ENCODE measurements at places on chromosomes 4 and X. TPM values are rescaled to one million over a fixed set of nuclear protein-coding genes. Genes with fewer than 3 reads are reported as not detected.
A peak's percentile ranks its signal among the peaks of the same experiment; 100 is the strongest.

The UTP3 gene
- total RNA-seq: 30.1 TPM

The DRP2 gene
- 2.9 TPM for total RNA-seq

DNA sequence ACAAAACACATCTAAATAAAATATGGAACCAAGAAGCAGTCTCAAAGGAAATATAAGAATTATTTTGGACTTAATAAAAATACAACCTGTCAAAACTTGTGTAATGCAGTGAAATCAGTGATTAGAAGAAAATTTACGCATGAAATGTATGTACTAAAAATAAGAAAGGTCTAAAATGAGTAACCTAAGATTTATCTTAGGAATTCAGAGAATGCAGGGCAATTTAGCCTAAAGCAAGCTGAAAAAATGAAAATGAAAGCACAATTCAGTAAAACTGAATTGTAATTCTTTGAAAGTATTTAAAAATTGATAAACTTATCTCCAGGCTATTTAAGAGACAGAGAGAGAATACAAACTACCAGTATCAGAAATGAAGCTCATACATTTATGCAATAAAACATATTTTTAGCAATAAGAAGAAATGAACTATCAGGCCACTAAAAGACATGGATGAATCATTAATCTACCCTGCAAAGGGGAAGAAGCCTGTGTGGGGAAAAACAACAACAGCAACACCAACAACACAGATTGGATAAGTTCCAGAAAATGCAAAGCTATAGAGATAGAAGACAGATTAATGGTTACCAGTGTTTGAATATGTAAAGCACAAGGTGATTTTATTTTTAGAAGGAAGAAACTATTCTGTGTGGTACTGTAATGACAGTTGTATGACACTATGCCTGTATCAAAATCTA lies 442.0 kb upstream of the ADGRL3 start:
- H3K27me3 ChIP-seq: no peaks in the 10 kb centered on the region
- no peak overlapping the region for H3K27ac ChIP-seq
- DNase-seq: no peak
- peaks cover 3% of the 10 kb centered on the region for H3K36me3 ChIP-seq

- no peak overlapping the region for H3K4me3 ChIP-seq
- H3K4me1 ChIP-seq: no peaks in the 10 kb centered on the region
- H3K27me3 ChIP-seq: no peaks in the 10 kb centered on the region
- H3K36me3 ChIP-seq: no peaks in the 10 kb centered on the region
- H3K27ac ChIP-seq: peak overlapping the region; percentile 60
- DNase-seq: no peak
Measured at GRCh38 chrX:109190542-109190941, 291.3 kb downstream of the GUCY2F start.

GRCh38 chrX:37759878-37760418 lies 19.9 kb upstream of the CYBB start:
- DNase-seq: no peak
- no peaks in the 10 kb centered on the region for H3K4me1 ChIP-seq
- no peaks in the 10 kb centered on the region for H3K27me3 ChIP-seq
- H3K27ac ChIP-seq: no peak overlapping the region
- H3K4me3 ChIP-seq: no peak overlapping the region
- H3K36me3 ChIP-seq: no peaks in the 10 kb centered on the region

DNA sequence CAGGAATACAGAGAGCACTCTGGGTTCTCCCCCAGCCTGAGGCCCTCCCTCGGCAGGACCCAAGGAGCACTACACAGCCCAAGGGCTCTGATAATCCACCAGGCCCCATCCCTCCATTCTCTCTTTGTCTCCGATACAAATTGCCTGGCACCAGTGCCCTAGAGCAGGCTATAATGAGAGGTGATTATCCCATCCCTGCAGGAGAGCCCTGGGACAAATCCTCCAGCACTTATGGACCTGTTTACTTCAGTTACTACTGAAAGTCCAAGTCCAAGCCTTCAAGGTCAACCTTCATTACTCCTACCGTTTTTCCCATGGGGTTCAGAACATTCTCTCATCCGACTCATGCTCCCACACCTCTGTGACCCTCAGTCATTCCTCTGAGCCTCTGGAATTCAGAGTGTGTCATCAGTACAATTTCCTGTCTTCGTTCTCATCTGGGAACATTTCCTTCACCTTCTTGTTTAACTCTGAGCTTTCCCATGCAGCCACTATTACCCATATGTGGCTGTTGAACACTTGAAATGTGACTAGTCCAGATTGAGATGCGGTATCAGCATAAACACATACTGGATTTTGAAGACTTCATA lies 299.0 kb downstream of the RAPGEF2 start:
- H3K36me3 ChIP-seq: no peaks in the 10 kb centered on the region
- H3K4me1 ChIP-seq: peaks cover 27% of the 10 kb centered on the region
- DNase-seq: no peak
- no peak overlapping the region for H3K4me3 ChIP-seq
- H3K27ac ChIP-seq: no peak overlapping the region

GRCh38 chr4:159355466-159355865 lies 252.6 kb downstream of the RAPGEF2 start:
- no peaks in the 10 kb centered on the region for H3K27me3 ChIP-seq
- DNase-seq: no peak
- H3K4me3 ChIP-seq: no peak overlapping the region
- peaks cover 32% of the 10 kb centered on the region for H3K36me3 ChIP-seq

GRCh38 chr4:150495550-150495949 lies 86.4 kb upstream of the MAB21L2 start:
- H3K4me1 ChIP-seq: no peaks in the 10 kb centered on the region
- no peaks in the 10 kb centered on the region for H3K27me3 ChIP-seq
- H3K4me3 ChIP-seq: no peak overlapping the region
- DNase-seq: no peak
- no peak overlapping the region for H3K27ac ChIP-seq

DNA sequence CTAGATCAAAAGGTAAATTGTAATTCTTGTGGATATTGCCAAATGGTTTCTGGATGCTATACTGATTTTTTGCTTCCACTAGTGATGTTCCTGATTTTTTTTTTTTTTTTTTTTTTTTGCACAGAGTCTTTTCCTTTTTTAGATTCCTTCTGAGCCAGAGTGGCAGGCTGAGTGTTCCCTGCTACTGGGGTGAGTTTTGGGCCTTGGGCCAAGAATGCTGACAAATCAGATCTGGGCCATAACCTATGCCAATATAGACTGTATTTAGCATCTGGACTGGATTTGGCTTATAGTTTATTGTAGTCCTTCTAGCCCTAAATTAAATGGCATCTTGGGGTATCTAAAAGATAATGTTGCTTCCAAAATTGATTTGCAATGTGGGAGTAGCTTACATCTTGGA lies 52.8 kb downstream of the REPS2 start:
- no peaks in the 10 kb centered on the region for H3K36me3 ChIP-seq
- H3K4me1 ChIP-seq: peaks cover 6% of the 10 kb centered on the region
- H3K27ac ChIP-seq: no peak overlapping the region
